RPMI7951 (cell line): ENCODE measurements at places on chromosomes 2 and 18. TPM values are rescaled to one million over a fixed set of nuclear protein-coding genes. Genes with fewer than 3 reads are reported as not detected.
A peak's percentile ranks its signal among the peaks of the same experiment; 100 is the strongest.

GRCh38 chr18:44533071-44533470 is 147.6 kb upstream of the SETBP1 start:
- DNase-seq: no peak

DNA sequence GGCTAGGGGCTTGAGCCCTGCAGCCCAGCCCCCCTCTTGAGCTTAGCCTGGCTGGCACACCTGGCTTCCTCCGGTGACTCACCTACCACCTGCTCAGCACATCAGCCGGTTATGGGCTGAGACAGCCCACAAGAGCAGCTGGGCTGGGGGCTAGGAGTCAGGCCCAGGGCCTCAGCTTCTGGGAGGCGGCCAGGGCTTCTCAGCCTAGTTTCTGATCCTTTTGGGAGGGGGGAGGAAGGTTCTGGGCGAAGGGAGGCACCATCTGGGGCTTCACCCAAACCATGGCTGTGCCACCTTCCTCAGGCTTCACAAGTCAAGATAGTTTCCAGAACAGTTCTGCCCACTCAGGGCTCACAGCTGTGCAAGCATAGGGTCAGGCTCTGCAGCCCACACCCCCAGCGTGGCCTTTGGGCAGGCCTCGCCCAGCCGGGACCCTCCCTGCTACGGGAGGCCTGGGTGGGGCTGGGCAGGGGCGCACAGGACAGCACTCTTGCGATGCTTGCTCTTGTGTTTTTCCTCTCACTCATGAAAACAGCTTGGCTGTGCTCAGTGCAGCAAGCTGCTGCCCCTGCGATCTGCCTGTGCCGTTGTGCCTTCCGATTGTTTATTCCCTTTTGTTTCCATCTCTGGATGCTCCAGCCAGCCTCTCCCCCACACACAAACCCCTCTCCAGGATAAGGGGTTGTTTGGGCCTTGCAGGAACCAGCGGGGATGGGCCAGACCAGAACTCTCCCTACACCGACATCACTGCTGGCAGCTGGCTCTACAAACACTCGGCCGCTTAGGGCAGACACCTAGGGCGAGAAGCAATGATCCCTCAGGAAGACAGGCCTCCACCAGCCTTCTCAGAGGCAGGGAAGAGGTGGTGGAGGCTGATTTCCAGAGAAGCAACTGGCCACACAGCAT is 26.1 kb upstream of the SEMA4C start:
- no peak for DNase-seq

GRCh38 chr2:10891390-10891789 is 20.3 kb upstream of the KCNF1 start:
- no peak for DNase-seq

DNA sequence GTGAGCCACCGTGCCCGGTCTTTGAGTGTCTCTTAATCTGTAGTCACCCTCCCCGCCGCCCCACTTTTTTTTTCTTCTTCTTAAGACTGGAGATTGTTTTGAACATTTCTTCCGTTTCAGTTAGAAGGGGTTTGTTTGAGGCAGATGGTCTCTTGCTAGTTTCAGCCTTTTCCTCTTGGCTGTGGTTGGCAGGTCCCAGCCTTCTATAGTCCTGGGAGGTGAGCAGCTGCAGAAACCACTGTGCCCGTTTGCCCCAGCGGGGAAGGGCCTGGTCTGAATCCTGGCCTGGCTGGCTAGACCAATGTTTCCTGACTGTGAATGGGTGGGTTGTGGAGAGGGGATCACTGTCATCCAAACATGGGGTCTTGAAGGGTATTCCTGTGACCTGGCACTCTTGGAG is 30.1 kb upstream of the MCFD2 start:
- no peak for DNase-seq

GPAT2 gene
- total RNA-seq: not detected in 2 replicates

GRCh38 chr2:56130463-56131070 is 53.2 kb upstream of the CCDC85A start:
- peak; percentile 23 for DNase-seq

GRCh38 chr2:23699580-23699925 is 227.4 kb downstream of the ATAD2B start:
- no peak for DNase-seq

DNA sequence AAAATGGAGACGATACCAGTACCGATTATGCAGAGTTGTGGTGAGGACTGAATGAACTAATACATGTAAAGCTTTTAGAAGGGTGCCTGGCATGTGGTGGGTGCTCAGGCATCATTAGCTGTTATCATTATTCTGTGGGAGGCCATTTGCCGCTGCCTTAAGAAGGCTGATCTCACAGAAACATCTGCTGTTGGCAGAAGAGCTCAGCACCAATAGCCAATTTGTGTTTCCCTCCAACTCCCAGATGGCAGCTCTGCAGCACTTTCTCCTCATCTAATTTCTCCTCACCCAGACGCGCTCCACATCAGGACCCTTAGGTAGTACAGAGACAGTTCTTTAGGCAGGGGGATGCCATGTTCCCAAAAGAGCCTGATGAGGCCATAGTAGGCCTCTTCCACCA is 15.8 kb upstream of the CYP1B1 start:
- no peak for DNase-seq

GPR45 gene
- total RNA-seq: not detected in 2 replicates

- DNase-seq: peak; percentile 4
These were observed 63.2 kb downstream of the G6PC2 start for GRCh38 chr2:168964251-168964807.

GRCh38 chr18:8928847-8929780 is 173.4 kb upstream of the NDUFV2 start:
- no peak for DNase-seq

DNA sequence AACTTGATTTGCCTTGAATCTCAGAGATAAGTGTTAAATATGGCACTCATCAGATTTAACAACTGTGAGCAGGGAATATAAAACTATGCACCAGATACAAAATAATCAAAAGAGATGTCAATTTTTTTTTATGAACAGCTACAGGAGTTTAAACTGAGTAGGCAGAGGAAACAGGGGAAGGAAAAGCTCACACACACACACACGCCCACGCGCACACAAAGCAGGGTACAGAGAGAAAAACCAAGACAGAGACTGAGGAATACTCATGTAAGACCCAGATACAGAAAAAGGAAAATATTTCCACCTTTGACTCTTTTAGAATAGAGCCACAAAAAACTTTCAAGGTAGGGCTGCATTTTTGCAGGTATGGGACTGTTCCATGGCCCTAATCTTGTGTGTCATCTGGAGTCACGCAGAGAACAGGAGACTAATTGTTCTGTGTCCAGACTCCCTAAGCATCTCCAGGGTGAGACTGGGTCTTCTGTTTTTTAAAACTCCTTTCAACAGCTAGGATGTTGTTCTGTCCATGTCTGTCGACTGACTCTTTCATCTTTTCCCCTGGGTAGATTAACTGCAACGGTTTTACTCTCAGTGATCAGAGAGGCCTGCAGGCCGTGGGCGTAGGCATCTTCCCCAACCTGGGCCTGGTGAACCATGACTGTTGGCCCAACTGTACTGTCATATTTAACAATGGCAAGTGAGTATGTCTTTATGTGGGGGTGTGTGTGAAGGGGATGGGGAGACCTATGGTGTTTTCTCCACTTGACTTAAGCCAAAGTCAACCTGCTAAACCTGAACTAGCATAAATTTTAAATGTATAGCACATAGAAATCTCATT is 23.0 kb downstream of the SMYD1 start:
- DNase-seq: no peak

DNA sequence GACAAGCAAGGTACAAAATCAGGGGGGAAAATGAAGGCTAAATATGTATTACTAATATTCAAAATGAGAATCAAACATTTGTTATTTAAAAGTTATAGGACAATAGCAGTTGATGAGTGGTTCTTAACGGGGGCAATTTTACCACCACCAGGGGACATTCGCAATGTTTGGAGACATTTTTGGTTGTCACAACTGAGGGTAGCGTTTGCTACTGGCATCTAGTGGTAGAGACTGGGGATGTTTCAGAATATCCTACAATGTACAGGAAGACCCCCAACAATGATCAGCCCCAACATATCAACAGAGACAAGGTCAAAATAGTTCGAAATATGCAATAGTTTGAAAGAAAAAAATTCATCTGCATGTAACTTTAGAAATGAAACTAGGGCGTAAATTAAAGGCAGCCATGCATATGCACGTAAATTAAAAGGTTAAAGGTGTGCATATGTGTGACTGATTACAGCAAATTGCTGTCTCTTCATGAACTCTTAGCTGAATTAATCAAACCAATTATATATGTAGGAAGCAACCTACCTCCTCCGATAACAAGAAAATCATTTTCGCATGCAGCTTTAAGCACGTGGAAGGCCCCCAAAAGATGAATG is 61.2 kb upstream of the CUL3 start:
- peak; percentile 26 for DNase-seq

DNA sequence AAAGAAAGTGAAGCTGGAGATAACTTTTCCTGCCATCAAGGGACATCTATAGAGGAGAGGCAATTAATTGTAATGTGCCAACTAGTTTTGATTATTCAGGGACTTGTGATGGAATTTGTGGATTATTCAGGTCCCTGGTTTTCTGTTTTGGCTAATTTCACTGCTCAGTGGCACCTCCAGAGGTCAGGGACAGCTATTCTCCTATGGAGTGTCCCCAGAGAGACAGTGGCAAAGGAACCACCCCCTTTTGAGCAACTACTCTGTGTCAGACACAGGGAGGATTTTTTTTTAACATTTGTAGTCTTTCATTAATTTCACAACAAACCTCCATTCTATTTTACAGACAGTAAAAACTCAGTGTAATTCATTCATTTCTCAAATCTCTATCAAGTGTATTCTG is 206.0 kb upstream of the SPRED2 start:
- DNase-seq: no peak

DSG3 gene
- total RNA-seq: not detected in 2 replicates

ABCG5 gene
- total RNA-seq: not detected in 2 replicates

- DNase-seq: no peak
These were observed 331.3 kb upstream of the MEIS1 start for GRCh38 chr2:66103581-66103980.

DSG4 gene
- not detected in 2 replicates for total RNA-seq

- no peak for DNase-seq
These were observed 649.4 kb downstream of the TDRD15 start for GRCh38 chr2:21773168-21773567.

GRCh38 chr18:75223687-75224347 is 13.2 kb downstream of the TSHZ1 start:
- peak; percentile 58 for DNase-seq

COL6A3 gene
- 3.6 and 4.1 TPM in 2 replicates for total RNA-seq

SLC5A7 gene
- total RNA-seq: not detected in 2 replicates

SERPINB10 gene
- 0.10 and 0.60 TPM in 2 replicates for total RNA-seq

GRCh38 chr18:63183378-63183777 is 136.2 kb downstream of the BCL2 start:
- no peak for DNase-seq

CNOT11 gene
- 45.4 and 50.7 TPM in 2 replicates for total RNA-seq

DNA sequence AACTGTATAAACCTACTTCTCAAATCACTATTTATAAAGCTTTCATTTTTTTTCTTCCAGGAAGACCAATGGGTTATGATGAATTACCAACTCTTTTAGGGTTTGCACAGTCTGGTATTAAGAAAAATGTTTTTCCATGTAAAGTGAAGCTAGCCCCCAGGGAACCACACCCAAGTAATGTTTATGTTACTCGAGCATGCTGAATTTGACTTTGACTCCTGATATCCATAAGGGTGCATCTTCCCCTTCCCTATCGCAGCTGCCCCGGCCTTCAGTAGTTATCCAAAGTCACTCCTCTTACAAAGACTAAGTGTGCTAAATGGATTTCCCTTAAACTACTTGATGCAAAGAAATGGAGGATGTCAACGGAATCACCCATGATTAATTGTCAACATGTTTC is 21.7 kb downstream of the KCTD18 start:
- no peak for DNase-seq

IL18R1 gene
- 0.10 TPM in 1 of 2 replicates, not detected in the other for total RNA-seq

DNA sequence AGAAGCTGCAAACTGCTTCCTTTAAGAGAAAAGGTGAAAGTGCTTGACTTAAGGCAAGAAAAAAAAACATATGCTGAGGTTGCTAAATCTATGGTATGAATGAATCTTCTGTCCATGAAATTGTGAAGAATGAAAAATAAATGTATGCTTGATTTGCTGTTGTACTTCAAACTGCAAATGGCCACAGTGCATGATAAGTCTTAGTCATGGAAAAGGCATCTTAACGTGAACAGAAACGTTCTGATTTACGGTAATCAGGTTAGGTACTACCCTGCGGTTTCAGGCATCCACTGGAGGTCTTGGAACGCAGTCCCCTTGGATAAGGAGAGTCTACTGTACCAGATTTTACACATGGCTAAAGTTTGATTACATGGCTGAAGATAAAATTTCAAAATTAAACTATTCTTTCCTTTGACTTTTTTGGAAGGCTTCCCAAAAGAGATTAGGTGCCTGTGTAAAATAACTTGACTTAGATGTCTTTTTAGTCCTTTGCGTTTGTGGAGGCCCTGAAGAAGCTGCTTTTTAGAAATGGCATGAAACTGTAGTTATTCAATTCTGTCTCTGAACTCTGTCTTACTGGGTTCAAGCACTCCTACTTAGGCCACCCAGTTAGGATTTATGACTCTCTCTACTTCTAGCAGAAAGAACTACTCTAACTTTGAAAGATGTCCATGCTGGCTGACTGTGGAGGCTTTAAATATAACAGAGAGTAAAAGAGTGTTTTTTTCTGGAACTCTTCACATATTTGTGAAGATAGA is 35.9 kb upstream of the SCN9A start:
- peak; percentile 39 for DNase-seq

GRCh38 chr2:101951296-101951695 is 40.5 kb upstream of the IL1R2 start:
- DNase-seq: peak; percentile 50

DNA sequence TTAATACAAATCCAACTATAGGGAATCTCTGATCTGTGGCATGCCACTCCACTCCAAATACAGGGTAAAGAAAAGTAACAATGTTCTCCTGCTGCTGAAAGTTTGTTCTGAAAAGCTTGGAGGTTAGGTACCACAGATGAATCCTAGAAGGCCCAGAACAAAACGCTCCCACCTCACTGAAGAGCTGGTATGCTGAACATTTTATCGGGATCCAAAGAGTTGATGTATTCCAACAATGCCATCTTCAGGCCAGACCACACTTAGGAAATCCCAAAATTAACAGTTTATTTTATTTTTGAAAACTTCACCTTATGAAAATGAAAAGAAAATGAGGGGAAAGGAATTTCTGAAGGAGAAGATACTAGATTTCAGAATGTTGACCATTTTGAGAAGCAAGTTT is 145.1 kb upstream of the CDH19 start:
- no peak for DNase-seq

- DNase-seq: no peak
These were observed 42.4 kb downstream of the GYPC start for GRCh38 chr2:126698376-126698775.

SALL3 gene
- not detected in 2 replicates for total RNA-seq

ARHGEF4 gene
- 2.2 and 2.5 TPM in 2 replicates for total RNA-seq

CDH2 gene
- total RNA-seq: 35.8 and 43.7 TPM in 2 replicates

- peak; percentile 10 for DNase-seq
These were observed 16.3 kb upstream of the MFF start for GRCh38 chr2:227308784-227309183.
